ENCODE measurements at places on chromosomes 12 and 14. TPM values are rescaled to one million over a fixed set of nuclear protein-coding genes. Genes with fewer than 3 reads are reported as not detected.
A peak's percentile ranks its signal among the peaks of the same experiment; 100 is the strongest.

DNA sequence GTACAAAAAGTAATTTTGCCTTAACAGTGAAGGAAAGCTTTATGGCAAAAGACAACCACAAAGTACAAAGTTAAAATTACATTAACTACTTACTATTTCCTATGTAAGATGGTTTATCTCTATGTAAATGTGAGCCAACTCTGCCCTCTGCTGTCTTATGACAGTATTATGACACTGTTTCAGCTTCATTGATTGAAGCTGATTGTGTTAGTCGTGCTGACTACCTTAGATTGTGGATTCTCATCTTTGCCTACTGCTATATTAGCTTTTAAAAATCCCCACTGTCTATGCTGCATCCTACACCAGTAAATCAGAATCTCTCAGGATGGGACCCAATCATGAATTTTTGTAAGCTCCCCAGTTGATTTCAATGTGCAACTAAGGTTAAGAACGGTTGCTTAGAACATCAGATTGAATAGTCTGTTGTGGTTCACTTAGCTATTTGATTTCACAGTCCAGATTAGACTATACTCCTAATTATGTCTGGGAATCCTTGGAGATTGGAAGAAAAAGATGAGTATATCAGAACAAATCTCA lies 12.2 kb upstream of the SPTB start:
- H3K27me3 ChIP-seq, result no peaks in the 10 kb centered on the region
- no peak overlapping the region for H3K27ac ChIP-seq
- no peak for DNase-seq

- H3K27ac ChIP-seq, result no peak overlapping the region
- no peak for DNase-seq
- H3K36me3 ChIP-seq, result peaks cover 77% of the 10 kb centered on the region
- no peak overlapping the region for H3K4me3 ChIP-seq
- no peaks in the 10 kb centered on the region for H3K27me3 ChIP-seq
Observed at GRCh38 chr12:132044661-132045412, 95.1 kb downstream of the EP400 start.

- H3K4me1 ChIP-seq, result 0 out of 2 replicates have a peak, but pooled peaks cover 2% of the 10 kb centered on the region
- peaks cover 97% of the 10 kb centered on the region for H3K36me3 ChIP-seq
- H3K4me3 ChIP-seq, result no peak overlapping the region
- H3K27ac ChIP-seq, result no peak overlapping the region
Observed at GRCh38 chr14:21240417-21240816, 28.8 kb downstream of the HNRNPC start.

GRCh38 chr14:89702876-89703200 lies 251.7 kb downstream of the EFCAB11 start:
- H3K4me1 ChIP-seq, result peaks cover 8% of the 10 kb centered on the region
- H3K27ac ChIP-seq, result no peak overlapping the region
- DNase-seq, result no peak

- H3K36me3 ChIP-seq, result peaks cover 51% of the 10 kb centered on the region
- H3K27me3 ChIP-seq, result no peaks in the 10 kb centered on the region
- peak overlapping the region; percentile 58 for H3K27ac ChIP-seq
- peaks cover 50% of the 10 kb centered on the region for H3K4me1 ChIP-seq
- H3K4me3 ChIP-seq, result no peak overlapping the region
- DNase-seq, result peak; percentile 90
Observed at GRCh38 chr12:54352022-54352531, 12.2 kb downstream of the GPR84 start.

- no peaks in the 10 kb centered on the region for H3K27me3 ChIP-seq
- no peak for DNase-seq
- H3K4me1 ChIP-seq, result no peaks in the 10 kb centered on the region
- H3K27ac ChIP-seq, result no peak overlapping the region
Observed at GRCh38 chr12:25828188-25828587, 130.3 kb upstream of the RASSF8 start.

DNA sequence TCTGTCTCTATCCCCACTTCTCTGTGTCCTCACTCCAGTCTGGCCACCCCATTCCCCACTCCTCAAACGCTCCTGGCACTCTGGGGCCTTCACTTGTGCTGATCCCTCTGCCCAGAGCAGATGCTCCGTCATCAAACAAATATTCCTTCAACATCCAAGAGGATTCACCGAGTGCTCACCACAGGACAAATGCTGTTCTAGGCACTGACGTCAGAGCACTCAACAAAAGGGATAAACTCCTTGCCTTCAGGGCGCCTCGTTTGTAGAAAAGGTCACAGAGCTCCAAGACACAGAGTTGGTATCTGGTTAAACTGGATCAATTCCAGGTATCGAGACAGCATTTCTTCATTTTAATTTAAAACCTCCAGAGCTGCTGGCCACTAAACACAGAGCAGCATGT lies 35.3 kb downstream of the PSMC1 start:
- H3K4me1 ChIP-seq, result no peaks in the 10 kb centered on the region
- no peak overlapping the region for H3K4me3 ChIP-seq
- DNase-seq, result no peak

DNA sequence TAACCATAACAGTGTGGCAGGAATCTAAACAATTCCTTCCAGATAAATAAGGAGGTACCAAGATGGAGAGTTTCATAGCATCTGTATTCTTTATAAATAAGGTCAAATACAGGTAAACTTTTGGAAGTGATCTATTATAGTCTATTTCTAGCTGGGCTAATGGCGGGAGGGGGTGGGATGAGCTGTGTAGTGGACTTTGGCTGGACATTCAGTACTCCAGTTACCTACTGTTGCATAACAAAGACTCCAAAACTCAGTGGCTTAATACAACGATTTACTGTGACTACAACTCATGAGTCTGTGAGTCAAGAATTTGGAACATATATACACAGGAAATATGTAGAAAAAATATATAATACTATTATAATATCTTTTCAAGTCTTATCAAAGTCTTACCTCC lies 496.1 kb downstream of the BCL11B start:
- H3K36me3 ChIP-seq, result no peaks in the 10 kb centered on the region
- H3K27ac ChIP-seq, result no peak overlapping the region
- H3K4me3 ChIP-seq, result no peak overlapping the region
- no peak for DNase-seq

- peak; percentile 77 for DNase-seq
- no peaks in the 10 kb centered on the region for H3K36me3 ChIP-seq
- no peaks in the 10 kb centered on the region for H3K4me1 ChIP-seq
Observed at GRCh38 chr12:48165089-48165981, 8.0 kb upstream of the ASB8 start.

DNA sequence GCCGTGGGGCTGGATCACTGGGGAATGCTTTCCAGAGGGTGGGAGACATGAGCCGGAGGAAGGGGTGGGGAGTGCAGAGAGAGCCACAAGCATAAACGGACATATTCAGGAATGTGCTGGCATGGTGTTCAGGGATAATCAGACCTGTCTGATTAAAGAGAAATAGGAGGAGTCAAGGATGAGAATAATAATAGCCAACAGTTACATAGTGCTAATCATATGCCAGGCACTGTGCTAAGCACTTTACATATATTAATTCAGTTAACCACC lies 43.7 kb downstream of the LTBP2 start:
- no peak overlapping the region for H3K4me3 ChIP-seq
- no peak for DNase-seq
- no peaks in the 10 kb centered on the region for H3K4me1 ChIP-seq
- no peaks in the 10 kb centered on the region for H3K36me3 ChIP-seq

GRCh38 chr12:88854260-88854659 lies 274.0 kb upstream of the KITLG start:
- no peak for DNase-seq
- no peak overlapping the region for H3K27ac ChIP-seq
- no peaks in the 10 kb centered on the region for H3K36me3 ChIP-seq
- no peak overlapping the region for H3K4me3 ChIP-seq
- H3K4me1 ChIP-seq, result no peaks in the 10 kb centered on the region

DNA sequence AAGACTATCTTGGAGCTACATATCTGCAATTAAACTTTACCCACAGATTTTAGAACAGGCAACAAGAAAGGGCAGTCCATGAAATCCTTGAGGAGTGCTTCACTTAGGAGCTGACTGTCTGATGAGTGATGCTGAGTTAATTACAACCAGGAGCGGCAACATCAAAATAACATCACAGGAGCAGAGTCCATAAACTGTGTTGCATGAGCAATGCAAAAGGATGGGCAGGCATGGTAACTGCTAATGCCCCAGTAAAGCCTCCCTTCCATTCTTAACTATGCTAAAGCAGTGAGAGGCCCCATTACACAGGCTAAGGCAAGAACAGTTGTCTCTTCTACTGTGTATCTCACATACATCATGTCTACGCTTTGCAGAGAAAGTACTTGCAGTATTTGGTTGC lies 156.6 kb downstream of the PAX9 start:
- H3K27ac ChIP-seq, result no peak overlapping the region
- H3K4me3 ChIP-seq, result no peak overlapping the region
- peaks cover 10% of the 10 kb centered on the region for H3K4me1 ChIP-seq
- H3K27me3 ChIP-seq, result no peaks in the 10 kb centered on the region
- H3K36me3 ChIP-seq, result no peaks in the 10 kb centered on the region

DNA sequence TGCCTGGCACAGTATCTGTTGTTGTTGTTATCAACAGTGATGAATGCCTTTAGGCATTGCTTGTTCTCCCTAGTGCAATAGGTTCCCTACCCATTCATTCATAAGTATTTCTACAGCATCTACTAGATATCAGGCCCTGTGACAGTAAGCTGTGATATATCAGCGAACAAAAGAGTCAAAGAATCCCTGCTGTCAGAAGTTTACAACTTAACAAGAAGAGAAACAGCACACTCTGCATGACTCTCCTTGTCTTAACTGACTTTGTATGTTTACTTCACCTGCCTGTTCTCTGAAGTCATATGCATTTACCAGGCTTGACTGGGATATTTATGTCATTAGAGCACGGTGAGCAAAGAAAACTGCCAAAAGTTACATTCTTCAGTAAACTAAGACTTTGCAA lies 452.2 kb upstream of the RPL10L start:
- H3K4me1 ChIP-seq, result no peaks in the 10 kb centered on the region
- H3K4me3 ChIP-seq, result no peak overlapping the region
- H3K27ac ChIP-seq, result no peak overlapping the region

DNA sequence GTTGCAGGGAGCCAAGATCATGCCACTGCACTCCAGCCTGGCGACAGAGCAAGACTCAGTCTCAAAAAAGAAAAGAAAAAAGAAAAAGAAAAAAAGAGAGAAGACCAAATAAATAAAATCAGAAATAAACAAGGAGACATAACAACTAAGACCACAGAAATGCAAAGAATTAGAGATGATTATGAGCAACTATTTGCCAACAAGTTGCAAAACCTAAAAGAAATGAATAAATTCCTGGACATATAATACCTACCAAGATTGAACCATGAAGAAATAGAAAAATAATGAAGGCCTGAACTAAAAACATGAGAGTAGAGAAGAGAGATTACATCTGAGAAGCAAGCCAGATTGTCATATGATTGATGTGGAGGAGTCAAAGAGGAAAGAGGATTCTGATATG lies 17.6 kb upstream of the EPS8 start:
- H3K36me3 ChIP-seq, result no peaks in the 10 kb centered on the region
- H3K4me3 ChIP-seq, result no peak overlapping the region
- DNase-seq, result no peak
- no peak overlapping the region for H3K27ac ChIP-seq
- H3K27me3 ChIP-seq, result no peaks in the 10 kb centered on the region

DNA sequence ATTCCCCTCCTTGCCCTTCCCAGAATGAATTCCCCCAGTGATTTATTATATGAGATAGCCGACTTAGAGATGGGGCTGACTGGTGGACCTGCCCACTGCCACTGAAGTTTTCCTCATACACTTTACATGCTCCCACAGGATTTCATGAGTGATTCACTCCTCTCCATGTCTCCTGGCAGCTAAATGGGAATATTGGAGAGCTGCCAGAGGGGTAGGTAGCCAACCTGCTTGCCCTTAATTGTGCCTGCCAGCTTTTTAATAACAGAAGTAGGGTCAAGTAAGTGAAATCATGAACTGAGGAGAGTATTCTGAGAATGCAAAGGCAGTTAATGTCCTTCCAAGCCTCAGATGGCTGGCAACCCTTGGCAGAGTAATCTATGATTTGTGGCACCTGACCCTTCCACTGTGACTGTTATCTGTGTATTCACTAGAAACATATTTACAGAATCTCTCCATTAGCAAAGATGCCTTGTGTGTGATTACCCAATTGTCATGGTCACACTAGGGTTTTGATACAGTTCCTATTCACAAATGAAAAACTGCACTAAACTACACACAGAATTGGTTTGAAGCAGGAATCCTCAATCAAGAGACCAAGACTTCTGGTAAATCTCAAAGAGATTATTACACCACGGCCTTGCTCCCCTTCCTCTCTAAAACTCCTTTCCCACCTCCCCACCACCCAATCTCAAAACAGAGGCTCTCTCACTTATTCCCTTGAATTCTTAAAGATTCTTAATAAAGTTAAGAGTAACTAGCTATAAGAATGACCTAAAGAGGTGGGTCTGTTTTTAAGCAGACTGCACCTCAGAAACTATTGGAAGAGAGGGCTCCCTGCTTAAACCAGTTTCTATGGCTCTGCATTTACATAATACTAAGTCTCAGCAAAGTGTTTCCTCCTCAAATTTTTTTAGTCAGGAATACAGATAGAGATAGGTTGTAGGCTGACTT lies 17.2 kb downstream of the NKX2-1 start:
- DNase-seq, result no peak
- H3K27ac ChIP-seq, result no peak overlapping the region
- H3K4me1 ChIP-seq, result no peaks in the 10 kb centered on the region
- H3K27me3 ChIP-seq, result peaks cover 28% of the 10 kb centered on the region
- H3K36me3 ChIP-seq, result no peaks in the 10 kb centered on the region

- peaks cover 35% of the 10 kb centered on the region for H3K4me1 ChIP-seq
- no peaks in the 10 kb centered on the region for H3K27me3 ChIP-seq
- H3K4me3 ChIP-seq, result no peak overlapping the region
- DNase-seq, result peak; percentile 68
- peak overlapping the region; percentile 65 for H3K27ac ChIP-seq
Observed at GRCh38 chr14:59360923-59361794, 104.0 kb downstream of the GPR135 start.

GRCh38 chr12:92289629-92290349 lies 144.1 kb upstream of the BTG1 start:
- H3K36me3 ChIP-seq, result no peaks in the 10 kb centered on the region
- DNase-seq, result no peak
- no peaks in the 10 kb centered on the region for H3K4me1 ChIP-seq
- no peak overlapping the region for H3K4me3 ChIP-seq
- no peak overlapping the region for H3K27ac ChIP-seq

DNA sequence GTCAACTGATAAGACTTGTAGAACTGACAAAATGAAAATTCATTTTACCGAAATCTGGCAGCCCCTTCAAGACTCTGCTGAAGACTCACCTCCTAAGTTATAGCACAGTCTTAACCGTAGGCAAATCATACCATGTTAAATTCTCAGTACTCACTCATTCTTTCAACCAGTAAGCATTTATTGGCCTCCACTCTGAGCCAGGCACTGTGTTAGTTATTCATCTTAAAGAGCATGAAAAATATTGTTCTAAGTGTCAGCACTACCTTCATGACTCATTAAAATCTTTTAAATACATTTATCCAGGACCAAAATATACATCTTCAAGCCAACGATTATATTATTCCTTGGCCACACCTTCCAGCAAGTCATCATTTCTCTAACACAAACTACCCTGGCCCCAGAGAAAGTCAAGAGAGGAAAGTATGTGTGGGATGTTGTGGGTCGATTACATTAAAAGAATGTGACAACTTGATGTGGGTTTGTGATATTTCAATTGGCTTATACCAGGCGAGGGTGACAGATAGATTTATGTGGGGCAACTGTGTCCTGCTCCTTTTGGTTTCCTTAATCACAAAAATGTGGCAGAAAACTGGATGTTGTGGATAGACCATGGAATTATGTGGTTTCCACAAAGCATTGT lies 55.0 kb downstream of the TMEM30B start:
- DNase-seq, result no peak
- no peaks in the 10 kb centered on the region for H3K36me3 ChIP-seq
- H3K27me3 ChIP-seq, result peaks cover 8% of the 10 kb centered on the region
- H3K27ac ChIP-seq, result no peak overlapping the region

The PGF gene
- 0.30 TPM for polyA plus RNA-seq

The DNAJC22 gene
- 0.36 TPM for polyA plus RNA-seq

The VAMP1 gene
- polyA plus RNA-seq, result 11.9 TPM

The TMEM233 gene
- 0.17 TPM for polyA plus RNA-seq

The PLEKHG7 gene
- polyA plus RNA-seq, result not detected

The OAS2 gene
- polyA plus RNA-seq, result not detected
